ENCODE measurements at places on chromosomes 13 and 19.

GRCh38 chr13:106753251-106753650 lies 185.3 kb upstream of the ARGLU1 start:
- no peak for DNase-seq

- DNase-seq = no peak
Observed at GRCh38 chr19:43847246-43847645, 20.1 kb downstream of the ZNF283 start.

DNA sequence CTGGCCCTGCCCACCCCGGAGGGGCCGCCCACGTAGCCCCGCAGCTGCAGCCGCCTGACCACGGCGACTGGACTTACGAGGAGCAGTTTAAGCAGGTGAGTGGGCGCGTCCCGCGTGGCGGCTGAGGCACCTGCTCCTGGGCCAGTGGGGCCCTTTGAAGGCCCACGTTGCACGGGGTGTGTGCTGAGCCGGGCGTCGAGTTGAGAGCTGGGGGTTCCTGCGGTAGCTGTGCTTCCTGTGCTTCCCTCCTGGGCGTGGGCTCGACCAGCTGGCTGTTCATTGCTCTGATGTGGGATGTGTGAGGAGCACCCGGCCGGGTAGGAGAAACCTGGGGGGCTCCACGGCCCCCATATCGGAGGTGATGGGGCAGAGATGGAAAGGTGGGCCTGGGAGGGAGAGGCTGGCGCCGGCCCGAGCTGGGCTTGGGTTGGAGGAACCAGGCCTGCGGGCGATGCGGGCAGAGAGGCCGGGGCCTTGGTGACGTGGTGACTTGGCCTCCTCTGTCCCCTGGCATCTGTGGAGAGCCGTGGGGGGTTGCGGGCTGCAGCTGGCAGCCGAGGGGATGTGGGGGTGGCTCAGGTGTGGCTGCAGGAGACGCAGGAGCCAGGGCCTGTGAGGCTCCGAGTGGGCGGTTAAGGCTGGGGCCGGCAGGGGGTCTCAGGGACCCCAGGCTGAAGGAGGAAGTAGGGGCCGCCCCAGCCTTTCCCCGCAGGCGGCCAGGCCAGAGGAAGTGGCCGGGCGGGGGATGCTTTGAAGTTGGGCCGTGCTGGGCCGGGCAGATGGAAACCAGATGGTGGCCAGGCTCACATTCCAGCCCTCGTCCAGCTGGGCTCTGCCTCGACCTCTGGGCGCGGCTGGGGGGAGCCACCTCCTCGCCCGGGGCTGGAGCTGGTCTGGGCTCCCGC lies 7.1 kb downstream of the ARID3A start:
- no peak for DNase-seq

GRCh38 chr13:94236872-94237271 lies 242.6 kb downstream of the DCT start:
- no peak for DNase-seq

- DNase-seq = no peak
Observed at GRCh38 chr13:97540696-97541095, 106.7 kb downstream of the RAP2A start.

GRCh38 chr19:51147663-51148062 lies 5.6 kb downstream of the SIGLEC7 start:
- DNase-seq = no peak

All from stimulated activated CD4-positive, alpha-beta T cell treated with anti-CD3 and anti-CD28 coated beads, Interleukin-1b, Interleukin-23, amount 100 ng/mL, for 4 hours (primary cell).